ENCODE measurements at places on chromosomes 6 and 20.

DNA sequence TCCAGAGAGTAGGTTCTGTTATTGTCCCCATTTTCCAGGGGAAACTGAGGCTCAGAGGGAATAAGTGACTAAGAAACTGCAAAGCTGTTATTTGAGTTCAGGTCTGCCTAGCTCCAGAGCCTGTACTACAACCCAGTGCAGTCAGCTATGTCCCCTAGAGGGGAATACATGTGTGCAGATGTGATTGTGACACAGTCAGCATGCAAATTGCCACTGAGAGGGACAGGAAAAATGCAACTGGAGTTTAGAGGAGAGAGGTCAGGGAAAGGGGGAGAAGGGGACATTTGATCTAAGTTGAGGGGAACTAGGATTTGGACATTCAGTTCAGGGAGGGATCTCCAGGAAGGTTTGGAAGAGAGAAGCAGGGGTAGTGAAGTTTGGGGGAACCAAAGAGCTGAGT lies 38.6 kb upstream of the EPB41L1 start:
- no peak for DNase-seq

DNA sequence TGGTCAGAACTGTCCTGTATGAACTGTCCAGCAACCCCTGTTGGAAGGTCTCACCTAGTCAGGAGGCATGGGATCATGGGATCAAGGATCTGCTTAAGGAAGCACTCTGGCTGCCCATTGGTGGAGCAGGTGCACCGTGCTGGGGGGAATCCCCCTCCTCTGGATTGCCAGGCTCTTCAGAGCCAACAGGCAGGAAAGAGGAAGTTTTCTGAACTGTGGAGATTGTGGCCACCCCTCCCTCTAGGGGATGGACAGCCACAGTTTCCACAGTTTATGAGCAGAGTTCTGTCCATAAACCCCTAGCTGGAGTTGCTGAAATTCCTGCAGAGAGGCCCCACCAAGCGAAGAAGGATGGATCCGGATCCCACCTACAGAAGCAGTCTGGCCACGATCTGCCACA lies 13.0 kb upstream of the HLA-DQB1 start:
- DNase-seq, result no peak

DNA sequence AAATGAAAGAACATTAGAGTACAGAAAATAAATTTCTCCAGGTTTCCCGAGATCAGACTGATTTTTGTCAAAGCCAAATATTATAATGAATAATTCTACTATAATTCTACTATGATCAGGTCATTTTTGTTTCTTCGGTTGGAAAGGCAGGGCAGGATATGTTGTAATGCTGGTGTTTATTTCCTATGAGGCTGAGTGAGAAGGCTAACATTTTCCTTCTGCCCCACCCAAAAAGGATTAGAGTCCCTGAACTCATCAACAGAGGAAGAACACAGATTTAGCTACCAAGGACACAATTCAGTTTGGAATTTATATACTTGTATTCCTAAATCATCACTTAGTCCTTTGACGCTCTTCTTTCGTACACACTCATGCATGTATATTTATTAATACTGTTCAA lies 318.9 kb downstream of the SYNE1 start:
- no peak for DNase-seq

GRCh38 chr6:99559057-99559456 lies 9.4 kb downstream of the CCNC start:
- DNase-seq, result no peak

DNA sequence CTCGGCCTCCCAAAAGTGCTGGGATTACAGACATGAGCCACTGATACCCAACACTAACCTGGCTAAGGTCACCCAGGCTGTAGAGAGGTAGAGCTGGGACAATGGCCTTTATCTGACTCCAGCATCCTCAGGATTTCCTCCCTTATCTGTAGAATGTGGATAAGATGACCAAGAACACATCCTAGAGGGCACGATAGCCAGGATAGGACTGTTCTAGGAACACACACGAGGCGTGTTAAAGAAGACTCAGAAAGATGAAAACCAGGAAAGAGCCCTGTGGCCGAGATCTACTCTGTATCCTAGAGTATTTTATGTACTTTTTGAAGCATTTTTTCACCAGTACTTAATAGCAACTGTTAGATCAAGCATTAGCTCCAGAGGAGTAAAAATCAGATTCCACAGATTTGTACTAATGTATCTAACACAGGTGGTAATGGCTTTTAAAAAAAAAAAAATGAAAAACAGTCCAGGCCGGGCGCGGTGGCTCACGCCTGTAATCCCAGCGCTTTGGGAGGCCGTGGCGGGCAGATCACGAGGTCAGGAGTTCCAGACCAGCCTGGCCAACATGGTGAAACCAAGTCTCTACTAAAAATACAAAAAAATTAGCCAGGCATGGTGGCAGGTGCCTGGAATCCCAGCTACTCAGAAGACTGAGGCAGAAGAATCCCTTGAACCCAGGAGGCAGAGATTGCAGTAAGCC lies 17.3 kb downstream of the PPP1R10 start:
- DNase-seq, result no peak

- no peak for DNase-seq
These were observed 16.6 kb upstream of the TXLNB start for GRCh38 chr6:139308286-139308916.

- DNase-seq, result no peak
These were observed 7.6 kb downstream of the ARFGEF2 start for GRCh38 chr20:48928832-48929725.

GRCh38 chr6:144086959-144087358 lies 8.4 kb downstream of the SF3B5 start:
- DNase-seq, result no peak

DNA sequence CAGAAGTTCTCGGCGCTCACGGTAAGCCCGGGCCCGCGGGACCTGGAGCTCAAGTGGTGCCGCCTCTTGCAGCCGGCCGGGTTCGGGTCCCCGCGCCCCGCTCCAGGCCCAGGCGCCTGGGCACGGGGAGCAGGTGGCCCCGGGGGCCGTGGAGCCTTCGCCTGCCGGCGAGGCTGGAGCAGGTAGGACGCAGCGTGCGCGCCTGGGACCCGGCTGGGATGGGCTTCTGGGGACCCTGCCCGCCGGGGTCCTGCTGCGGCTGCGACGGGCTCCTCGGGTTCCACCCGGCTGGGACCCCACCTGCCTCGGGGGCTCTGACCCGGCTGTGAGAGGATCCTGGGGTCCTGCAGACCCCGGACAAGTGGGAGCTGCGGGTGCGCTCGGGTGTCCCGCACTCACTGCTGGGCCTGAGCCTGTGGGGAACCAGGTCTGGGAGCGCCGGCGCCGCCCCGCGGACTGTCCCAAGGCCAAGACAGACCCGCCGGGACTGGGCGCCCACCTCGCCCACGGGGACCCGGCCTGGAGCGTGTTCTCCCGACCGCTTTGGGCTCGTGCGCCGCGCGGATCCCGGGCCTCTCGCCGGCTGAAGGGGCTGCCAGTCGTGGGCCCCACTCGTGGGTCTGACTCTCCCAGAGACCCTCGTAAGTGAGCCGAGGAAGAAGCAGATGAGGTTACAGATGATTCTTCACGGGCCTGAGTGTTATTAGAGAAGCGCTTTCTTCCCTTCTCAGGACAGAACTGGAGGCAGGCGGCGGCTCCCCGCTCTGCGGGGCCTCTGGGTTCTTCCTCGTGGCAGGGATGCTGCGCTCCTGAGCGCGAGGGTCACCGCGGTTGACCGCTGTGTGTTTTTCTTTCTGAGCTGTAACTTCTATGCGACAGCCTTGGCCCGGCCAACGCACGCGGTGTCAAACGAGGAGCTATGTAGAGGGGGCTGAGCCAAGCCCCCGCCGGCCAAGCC lies 729 bp downstream of the SMOC2 start:
- no peak for DNase-seq

DNA sequence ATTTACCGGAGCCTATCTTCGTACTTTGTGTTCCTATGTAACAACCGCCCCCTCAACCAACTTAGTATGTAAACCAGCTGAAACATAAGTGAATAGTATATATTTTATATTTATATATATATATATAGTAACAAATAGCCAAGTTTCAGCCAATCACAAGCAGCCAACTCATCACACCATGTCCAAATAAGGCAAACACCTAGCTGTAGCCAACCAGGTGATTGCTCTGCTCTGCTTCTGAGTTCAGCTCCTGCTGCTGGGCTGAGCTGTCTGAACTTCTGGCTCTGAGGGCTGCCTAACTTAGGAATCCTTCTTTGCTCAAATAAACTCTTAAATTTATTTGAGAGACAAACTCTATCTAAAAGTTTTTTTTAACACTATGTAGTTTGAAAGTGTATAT lies 101.6 kb upstream of the SOX4 start:
- DNase-seq, result no peak

DNA sequence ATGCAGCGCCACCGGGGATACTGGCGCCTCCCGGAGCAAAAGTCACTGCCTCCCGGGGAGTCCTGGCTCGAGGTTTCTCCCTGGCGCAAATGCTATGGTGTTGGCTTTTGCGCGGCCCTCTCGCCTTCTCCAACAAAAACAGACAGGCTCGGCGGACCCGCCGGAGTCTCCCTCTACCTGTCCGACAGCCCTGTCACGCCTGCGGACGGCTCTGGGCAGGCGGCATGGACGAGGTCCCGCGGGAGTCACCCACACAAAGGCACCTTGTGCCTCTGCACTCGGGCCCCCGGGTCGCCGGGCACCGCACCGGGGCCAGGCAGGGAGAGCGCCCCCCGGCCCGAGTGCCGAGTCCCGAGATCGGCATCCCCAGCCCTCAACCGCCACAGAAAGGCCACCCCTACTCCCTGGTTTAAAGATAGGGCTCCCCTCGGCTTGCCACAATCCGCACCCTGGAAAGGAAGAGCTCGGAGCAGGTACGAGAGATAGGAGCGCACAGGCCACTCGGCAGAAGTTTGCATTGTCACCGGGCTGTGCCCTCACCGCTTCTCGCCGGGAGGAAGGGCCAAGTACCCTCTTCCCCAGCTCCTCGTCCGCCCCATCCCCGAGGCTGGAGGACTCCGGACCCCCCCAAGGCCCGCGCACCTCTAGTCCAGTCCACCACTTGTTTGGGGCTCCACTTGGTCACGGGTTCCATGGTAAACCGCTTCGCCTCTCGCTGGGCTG lies 903 bp downstream of the CNKSR3 start:
- no peak for DNase-seq

Measured in COR-L47 (cell line).